ENCODE measurements at places on chromosomes 7 and 10.

GRCh38 chr7:135273581-135273980 lies 39.9 kb downstream of the STRA8 start:
- DNase-seq = no peak

DNA sequence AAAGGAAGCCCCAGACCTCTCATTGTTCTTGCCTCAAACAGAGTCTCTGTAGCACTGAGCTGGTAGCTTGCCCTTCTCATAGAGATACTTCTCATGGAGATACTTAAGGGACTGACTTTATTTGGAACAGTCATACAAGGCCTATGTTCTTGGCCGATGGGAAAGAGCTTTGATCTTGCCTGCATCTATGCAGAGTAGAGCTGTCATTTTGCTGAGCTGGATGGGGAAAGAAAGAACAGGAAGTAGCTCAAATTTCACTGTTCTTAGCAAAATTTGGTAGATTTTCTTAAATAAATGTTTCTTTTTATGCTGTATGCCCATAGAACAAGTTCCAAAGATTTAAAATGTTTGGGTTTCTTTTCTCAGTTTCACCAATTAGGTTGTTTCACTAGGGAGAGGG lies 119.3 kb upstream of the SEC61G start:
- DNase-seq = no peak

- DNase-seq = no peak
Measured at GRCh38 chr7:150988230-150989226, 2.3 kb upstream of the NOS3 start.

DNA sequence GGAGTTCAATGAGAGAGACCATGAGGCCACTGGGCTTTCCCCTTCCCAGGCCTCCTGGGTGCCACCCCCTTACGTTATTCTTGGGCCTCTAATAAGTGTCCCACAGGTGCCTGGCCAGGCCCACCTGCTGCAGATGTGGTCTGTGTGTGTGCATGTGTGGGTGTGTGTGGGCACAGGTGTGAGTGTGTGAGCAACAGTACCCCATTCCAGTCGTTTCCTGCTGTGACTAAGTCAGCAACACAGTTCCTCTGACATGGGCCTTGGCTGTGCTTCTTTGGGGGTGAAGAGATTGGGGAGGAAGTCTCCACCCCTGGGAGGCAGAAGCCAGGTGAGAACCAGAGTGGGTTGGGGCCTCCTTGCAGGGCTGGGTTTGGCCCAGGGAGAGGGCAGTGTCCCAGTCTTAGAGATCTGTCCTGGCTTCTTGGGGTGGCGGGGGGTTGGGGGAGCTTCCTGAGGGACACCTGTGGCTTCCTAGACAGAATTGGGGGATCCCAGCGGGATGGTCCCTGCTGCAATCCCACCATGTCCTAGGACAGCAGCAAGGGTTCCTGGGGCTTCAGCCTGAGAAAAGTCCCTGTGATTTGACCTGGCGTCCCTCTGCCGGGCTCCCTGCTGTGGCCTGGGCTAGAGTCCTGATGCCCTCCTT lies 4.1 kb upstream of the PILRB start:
- no peak for DNase-seq

GRCh38 chr10:49168171-49168540 lies 20.0 kb downstream of the TMEM273 start:
- DNase-seq = no peak

DNA sequence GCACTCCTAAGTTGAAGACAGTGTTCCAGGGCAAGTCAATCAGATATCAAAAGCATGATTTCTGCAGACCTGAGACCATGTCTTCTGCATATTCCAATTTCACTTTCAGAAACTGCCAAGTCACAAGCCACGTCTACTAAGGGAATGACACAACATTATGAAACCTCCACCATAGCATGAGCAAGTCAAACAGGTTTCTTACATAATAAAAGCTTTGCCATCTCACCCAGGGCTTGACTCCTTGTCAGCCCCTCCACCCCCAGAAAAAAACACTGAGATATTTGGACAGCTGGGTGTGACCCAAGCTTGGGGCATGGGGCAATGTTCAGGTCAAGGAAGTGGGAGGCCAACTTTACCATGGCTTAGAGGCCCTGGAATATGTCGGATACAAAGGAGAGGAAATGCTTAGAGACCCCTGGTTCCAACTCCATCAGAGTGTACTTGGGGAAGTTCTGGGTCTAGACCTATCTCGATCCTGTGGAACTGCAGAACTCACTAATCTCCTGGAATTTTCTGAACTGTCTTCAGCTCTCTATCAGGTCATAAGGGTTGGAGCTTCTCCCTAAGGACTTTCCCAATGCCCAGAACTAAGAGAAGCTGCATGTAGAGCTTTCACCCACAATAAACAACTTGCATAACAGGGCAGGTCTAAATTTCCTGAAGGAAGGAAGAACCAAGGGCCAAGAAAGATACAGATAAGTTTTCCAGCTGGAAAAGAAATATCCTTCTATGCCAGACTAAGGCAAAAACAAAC lies 80.6 kb upstream of the NAMPT start:
- no peak for DNase-seq

- no peak for DNase-seq
Measured at GRCh38 chr10:62082729-62083411, 181.4 kb downstream of the ARID5B start.

All from T47D (cell line).